ENCODE measurements at places on chromosomes 5 and 9.

GRCh38 chr5:151008210-151008491 lies 12.2 kb upstream of the GPX3 start:
- DNase-seq, result no peak

- no peak for DNase-seq
Measured at GRCh38 chr5:15728811-15729210, 228.8 kb downstream of the FBXL7 start.

DNA sequence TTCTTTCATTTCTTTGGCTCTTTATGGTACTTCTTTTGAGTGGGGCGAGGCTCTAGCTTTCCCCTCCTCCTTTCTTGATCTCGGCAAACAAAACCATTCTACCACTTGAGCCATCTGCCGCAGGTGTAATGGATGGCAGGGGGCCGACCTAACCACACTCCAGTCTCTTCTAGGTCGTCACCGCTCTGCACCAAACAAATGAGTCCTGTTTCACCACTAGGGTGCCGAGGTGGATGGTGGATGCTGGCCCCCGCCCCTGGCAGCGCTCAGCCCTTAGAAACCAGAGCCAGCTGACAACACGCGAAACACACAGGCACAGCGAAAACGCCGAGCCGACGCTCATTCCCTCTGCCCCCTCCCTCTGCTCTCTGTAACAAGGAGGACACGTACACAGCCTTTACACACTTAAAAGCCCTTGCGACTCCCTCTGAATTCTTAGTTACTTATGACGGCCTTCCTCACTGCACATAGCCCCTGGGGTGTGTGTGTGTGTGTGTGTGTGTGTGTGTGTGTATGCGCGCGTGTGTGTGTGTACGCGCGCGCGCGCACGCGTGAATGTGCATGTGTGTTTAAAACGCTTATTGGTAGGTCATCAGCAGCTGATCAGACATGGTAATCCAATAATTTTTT lies 199.4 kb downstream of the MEF2C start:
- no peak for DNase-seq

GRCh38 chr5:132264546-132265335 lies 7.2 kb downstream of the PDLIM4 start:
- no peak for DNase-seq

DNA sequence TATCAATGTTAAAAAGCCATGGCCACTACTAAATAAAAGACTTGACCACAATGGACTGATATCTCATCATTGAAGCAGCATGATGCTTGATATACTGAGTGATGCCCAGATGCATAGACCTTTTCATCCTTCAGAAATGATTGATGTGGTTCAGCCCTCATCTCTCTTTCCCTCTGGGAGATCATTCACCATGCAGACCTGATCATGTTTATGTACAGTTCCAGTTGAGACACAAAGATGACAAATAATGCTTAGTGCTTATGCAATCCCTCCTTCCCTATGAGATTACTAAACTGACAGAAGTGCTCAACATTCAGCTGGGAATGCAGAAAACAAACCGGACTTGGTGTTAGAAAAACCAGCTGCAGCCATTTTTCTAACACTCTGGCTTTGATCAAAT lies 91.9 kb upstream of the TLR4 start:
- no peak for DNase-seq

- DNase-seq, result no peak
Measured at GRCh38 chr5:132059696-132060500, 557 bp upstream of the IL3 start.

GRCh38 chr5:5883146-5883545 lies 460.7 kb downstream of the ICE1 start:
- DNase-seq, result no peak

- no peak for DNase-seq
Measured at GRCh38 chr9:126720661-126721563, 83.9 kb upstream of the ZBTB43 start.
